Left ventricle myocardium superior (tissue), 1 donor: ENCODE measurements at places on chromosomes 4 and X. TPM values are rescaled to one million over a fixed set of nuclear protein-coding genes. Genes with fewer than 3 reads are reported as not detected.

The AKAP14 gene
- not detected for total RNA-seq

The CTAG1A gene
- total RNA-seq = not detected

The GLRA3 gene
- not detected for total RNA-seq

The ENAM gene
- total RNA-seq = 1.9 TPM

The TBC1D9 gene
- total RNA-seq = 12.8 TPM

The SMIM20 gene
- 38.2 TPM for total RNA-seq

The PNMA3 gene
- total RNA-seq = 1.8 TPM

The CCDC158 gene
- total RNA-seq = 0.59 TPM

The OPRPN gene
- not detected for total RNA-seq

The CHRNA9 gene
- total RNA-seq = not detected

The EOLA2 gene
- 24.2 TPM for total RNA-seq

The SPANXC gene
- not detected for total RNA-seq

The DGKQ gene
- total RNA-seq = 3.6 TPM

DNA sequence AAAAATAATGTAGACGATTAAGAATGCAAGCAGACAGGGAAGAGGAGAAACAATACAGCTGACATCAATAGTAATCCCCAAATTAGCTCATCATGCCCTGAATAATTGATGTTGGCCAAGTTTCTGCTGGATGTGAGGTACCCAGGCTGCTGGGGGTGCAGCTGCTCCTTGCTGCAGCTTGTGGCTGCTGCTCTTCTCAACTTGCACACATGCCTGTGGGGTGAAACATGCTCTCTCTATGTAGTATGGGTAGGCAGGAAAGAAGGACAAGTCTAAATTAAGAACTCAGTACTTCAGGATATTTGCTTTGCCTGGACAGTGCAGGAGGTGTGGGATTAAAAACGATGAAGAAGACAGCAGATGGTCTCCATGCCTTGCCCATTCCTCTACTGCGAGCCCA, 16.7 kb downstream of the EDA2R start:
- DNase-seq = no peak

GRCh38 chr4:78601013-78601412, 49.4 kb downstream of the ANXA3 start:
- no peak for DNase-seq

DNA sequence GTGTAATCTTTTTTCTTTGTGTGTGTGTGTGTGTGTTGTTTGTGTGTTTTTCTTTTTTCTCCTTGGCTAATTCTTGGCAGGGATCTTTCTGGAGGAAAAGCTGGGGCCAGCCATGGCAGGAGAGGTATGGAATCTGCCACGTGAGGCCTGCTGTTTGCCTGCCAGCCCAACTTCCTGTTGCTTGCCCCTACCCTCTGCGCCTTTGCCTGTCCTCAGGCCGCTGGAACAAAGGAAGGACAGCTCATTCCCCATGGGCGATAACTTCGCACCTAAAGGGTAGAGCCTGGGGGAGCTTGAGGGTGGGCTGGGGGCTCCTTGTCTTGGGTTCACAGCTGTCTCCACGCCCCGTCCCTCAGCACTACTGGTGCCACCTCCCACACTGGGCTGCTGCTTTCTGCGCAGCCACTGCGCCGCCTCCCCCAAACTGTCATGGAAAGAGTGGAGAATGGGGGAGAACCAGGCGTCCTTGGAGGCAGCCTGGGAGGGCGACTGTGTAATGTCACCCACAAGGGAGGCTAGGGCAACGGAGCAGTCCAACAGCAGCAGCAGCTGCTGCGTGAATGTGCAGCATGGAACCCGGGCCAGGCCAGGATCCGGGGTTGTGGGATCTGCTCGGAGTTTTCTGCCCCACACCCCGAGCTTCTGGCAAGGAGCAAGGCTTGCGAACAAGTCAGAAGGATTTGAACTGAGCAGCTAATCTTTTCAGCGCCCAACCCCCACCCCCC, 12.3 kb upstream of the YIPF7 start:
- no peak for DNase-seq

- DNase-seq = no peak
These were observed 84.6 kb downstream of the NDST4 start for GRCh38 chr4:115028682-115029410.

DNA sequence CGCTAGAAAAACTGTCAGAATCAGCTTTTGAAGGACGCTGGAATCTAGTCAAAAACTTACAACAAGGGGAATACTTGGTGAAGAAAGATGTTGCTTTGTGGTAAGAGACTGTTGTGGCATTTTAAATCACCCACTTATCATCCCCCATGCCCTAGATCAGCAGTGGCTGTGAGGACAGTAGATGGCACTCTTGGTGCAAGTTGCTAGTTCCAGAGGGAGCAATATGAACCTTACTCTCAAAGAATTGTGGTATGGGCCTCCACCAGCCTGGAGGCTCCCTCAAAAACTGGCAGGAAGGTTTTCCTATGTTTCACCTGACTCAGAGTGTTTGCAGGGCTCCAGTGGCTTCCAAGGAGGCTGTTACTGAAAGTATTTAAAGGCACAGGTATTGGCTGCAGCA, 37.7 kb upstream of the SLC16A2 start:
- DNase-seq = no peak

- no peak for DNase-seq
These were observed 30.6 kb upstream of the SCML1 start for GRCh38 chrX:17706676-17707075.

DNA sequence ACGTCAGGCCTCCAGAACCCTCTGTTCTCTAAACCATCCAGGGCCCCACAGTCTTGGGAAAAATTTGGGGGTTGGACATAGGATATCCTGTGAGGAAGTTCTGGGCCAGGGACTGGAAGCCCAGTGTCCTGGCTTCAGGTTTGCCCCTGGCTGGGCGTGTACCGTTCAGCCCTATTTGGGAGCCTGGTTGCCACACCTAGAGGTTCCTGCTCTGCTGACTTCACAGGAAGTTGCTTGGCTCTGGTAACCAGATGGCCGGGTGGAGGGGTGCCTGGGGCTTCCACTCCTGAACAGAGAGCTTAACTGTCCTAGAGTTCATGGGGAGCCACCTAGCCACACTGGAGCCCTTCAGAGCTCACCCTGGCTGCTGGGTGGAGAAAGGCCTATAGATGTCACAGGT, 1.1 kb downstream of the TAFAZZIN start:
- no peak for DNase-seq

- no peak for DNase-seq
These were observed 393.8 kb upstream of the GRID2 start for GRCh38 chr4:91909963-91910362.

DNA sequence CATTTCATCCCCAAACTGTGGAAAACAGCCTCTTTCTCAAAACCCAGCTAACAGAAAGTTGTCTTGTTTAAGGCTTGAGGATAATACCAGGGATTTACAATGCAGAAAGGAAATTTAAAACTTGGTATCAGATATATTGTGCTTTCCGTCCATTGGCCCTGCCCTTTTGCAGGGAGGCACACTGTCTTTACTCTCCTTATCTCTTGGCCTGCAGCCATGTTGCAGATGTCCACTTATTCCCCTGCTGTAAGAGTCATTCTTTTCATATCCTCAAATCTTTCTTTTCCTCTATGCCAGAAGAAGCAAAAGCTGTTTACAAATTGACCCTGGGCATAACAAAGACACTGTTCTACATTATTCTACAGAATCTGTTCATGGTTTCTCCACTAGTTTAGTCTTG, 75.6 kb upstream of the DYNLT3 start:
- no peak for DNase-seq

GRCh38 chr4:66465111-66465510, 794.8 kb upstream of the EPHA5 start:
- DNase-seq = no peak

DNA sequence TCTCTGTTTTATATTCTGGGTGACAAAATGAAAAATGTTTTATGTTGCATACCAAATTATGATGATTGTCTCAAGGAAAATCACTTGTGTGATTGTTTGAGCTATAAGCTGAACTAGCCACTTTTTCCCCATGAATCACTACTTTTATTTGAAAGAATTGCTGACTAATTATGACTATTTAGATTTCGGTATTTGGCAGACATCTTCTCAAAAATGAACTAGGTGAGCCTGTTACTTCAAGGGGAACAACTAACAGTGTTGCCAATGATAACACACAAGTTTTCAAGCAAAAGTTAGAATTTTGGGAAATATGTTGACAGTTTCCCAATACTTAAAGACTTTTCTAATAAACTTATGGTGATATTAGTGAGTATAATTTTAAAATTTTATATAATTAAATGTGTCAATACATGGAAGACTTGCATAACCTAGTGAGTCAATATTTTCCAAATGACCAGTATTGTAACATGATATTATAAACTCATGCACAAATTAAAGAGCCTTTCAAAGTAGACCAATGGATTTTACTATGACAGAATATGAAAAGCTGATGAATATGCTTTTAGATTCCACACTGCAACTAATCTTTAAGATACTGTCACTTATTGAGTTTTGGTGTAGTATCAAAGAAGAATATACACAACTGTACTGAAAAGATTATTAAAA, 187.7 kb upstream of the GATB start:
- no peak for DNase-seq

GRCh38 chr4:86122404-86122803, 237.4 kb downstream of the MAPK10 start:
- DNase-seq = no peak

- no peak for DNase-seq
These were observed 72.5 kb downstream of the EVC start for GRCh38 chr4:5783486-5783885.

GRCh38 chr4:161121451-161121850, 1042.3 kb downstream of the FSTL5 start:
- DNase-seq = no peak

- DNase-seq = no peak
These were observed 7.0 kb upstream of the HAUS7 start for GRCh38 chrX:153477364-153477857.

GRCh38 chr4:174263445-174263736, 20.1 kb downstream of the FBXO8 start:
- no peak for DNase-seq

DNA sequence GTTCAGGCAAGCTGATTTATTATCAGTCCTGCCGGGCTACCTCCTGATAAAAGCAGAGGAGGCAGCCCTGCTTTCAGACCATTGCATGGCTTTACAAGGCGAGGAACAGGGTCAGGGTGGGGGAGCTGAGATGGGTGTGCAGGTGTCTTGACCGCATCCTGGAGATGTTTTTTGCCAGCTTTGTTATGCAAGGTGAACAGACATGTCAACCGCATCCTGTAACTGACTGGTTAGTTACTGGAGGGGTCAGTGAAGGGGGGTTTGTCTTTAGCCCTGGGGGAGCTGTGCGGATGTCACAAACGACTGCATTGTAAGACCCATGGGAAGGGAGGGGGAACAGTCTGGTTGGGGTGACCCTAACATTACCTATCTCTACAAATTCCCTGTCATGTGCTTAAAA, 10.0 kb downstream of the ADAM29 start:
- no peak for DNase-seq

DNA sequence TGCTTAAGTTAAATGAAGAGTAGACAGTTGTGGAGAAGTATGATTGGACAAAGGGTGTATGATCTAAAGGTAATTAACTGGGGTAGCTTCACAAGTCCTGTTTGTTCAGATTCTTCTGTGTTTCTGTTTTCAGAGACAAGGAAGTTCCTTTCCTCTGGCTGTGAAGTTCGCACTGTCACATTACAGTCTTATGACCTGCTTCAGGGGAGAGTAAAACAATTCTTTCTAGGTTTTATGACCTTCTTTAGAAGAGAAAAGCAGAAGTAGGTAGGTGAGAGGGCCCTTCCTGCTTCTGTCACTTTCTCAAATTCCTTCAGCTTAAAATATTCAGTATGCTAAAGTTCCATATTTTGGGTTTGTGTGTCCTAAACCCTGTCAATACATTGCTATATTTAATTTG, 211.9 kb downstream of the SOX3 start:
- DNase-seq = no peak

- DNase-seq = no peak
These were observed 82.9 kb downstream of the PDLIM5 start for GRCh38 chr4:94534401-94535312.

- DNase-seq = no peak
These were observed 110.0 kb downstream of the PPARGC1A start for GRCh38 chr4:23779839-23780238.

DNA sequence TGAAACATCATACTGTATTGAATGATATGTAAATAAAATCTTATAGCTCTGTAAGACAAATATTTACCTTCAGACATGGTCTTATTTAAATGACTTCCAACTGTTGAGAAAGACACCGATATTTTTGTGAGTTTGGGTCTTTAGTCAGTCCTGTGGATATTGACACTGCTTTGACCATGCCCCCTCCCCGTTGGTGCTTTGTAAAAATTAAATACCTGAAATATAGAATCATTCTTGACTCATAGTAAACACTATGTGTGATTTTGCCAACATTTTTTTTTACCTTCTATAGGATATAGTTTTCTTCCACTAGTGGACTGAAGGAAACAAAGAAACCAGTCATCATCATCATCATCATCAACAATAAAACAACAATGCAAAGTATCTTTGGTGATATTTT, 114.3 kb upstream of the HS3ST1 start:
- no peak for DNase-seq
